Activated CD4-positive, alpha-beta T cell treated with anti-CD3 and anti-CD28 coated beads, Interleukin-2, amount 10 ng/mL, durations not matched to agents 24 days and 14 days (primary cell): ENCODE measurements at places on chromosomes 12 and 14.

DNA sequence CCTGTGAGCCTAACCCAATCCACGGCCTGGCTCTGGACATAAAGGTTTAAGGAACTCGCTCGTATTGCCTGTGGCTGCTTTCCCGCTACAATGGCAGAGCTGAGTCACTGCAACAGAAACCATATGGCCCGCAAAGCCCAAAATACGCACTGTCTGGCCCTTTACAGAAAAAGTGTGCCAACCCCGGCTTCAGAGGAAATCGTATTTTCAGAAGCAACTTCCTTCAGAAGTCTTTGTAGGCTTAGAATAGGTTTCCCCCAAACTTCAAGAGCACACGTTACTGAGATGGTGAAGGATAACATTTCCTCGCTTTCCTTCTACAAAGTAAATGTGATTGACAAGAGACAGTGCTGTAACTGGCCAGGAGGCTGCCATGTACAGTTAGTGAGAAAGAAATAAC lies 34.8 kb upstream of the TESC start:
- no peaks in the 10 kb centered on the region for H3K36me3 ChIP-seq
- peak overlapping the region; percentile 44 for H3K4me3 ChIP-seq
- peaks cover 18% of the 10 kb centered on the region for H3K4me1 ChIP-seq
- DNase-seq, result peak; percentile 86

- H3K4me3 ChIP-seq, result no peak overlapping the region
- no peaks in the 10 kb centered on the region for H3K27me3 ChIP-seq
- no peaks in the 10 kb centered on the region for H3K4me1 ChIP-seq
- H3K27ac ChIP-seq, result no peak overlapping the region
Observed at GRCh38 chr12:77878901-77879300, 48.2 kb downstream of the NAV3 start.

GRCh38 chr14:31051511-31051910 lies 25.3 kb upstream of the STRN3 start:
- H3K27ac ChIP-seq, result no peak overlapping the region
- H3K27me3 ChIP-seq, result no peaks in the 10 kb centered on the region
- H3K36me3 ChIP-seq, result no peaks in the 10 kb centered on the region
- H3K4me3 ChIP-seq, result no peak overlapping the region
- no peak for DNase-seq

DNA sequence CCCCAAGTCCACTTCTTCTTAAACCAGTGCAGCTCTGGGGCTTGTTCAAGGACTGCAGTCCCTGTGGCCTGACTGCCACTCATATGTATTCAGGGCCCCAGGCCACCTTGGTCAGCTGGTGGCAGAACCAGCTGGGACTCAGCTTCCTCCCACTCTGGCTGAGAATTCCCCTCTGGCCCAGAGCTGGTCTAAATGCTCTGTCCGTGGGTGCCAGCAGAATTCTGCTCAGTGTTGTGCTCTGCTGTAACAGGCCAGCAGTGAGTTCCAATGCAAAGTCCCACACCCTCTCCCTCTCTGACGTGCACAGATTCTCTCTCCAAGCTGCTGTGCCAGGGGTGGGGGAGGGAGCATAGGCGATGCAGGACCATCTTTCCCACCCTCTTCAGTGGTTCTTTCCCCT lies 210.4 kb upstream of the RGS6 start:
- no peak overlapping the region for H3K27ac ChIP-seq
- H3K4me3 ChIP-seq, result no peak overlapping the region
- peaks cover 47% of the 10 kb centered on the region for H3K36me3 ChIP-seq
- DNase-seq, result no peak
- peaks cover 13% of the 10 kb centered on the region for H3K4me1 ChIP-seq

- H3K4me3 ChIP-seq, result no peak overlapping the region
- no peak for DNase-seq
- no peaks in the 10 kb centered on the region for H3K27me3 ChIP-seq
- H3K27ac ChIP-seq, result no peak overlapping the region
- peaks cover 2% of the 10 kb centered on the region for H3K4me1 ChIP-seq
Observed at GRCh38 chr14:22998329-22999012, 11.5 kb downstream of the C14orf93 start.

DNA sequence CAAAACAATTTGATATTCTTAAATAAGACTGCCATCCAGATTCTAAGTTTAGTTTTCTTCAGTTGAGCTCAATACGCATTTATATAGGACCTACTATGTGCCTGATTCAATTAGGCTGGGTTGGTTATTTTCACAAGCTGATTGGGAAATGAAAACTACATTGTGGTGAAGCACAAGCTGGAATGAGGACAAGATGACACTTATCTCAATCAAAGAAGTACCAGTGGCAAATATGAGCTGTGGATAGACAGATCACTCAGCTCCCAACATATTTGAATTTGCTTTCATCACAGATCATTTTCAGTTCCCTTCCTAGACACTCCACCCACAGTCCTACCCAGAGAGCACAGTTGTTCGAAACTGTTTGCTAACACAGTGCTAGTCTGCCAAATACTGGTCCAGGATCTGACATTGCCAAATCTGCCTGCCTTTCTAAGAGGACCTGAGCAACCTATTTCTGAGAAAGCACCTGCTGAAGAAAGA lies 74.7 kb downstream of the LLPH start:
- no peaks in the 10 kb centered on the region for H3K4me1 ChIP-seq
- DNase-seq, result no peak
- peaks cover 11% of the 10 kb centered on the region for H3K27me3 ChIP-seq
- H3K27ac ChIP-seq, result no peak overlapping the region
- no peak overlapping the region for H3K4me3 ChIP-seq
- no peaks in the 10 kb centered on the region for H3K36me3 ChIP-seq

- no peak overlapping the region for H3K4me3 ChIP-seq
- no peak overlapping the region for H3K27ac ChIP-seq
- no peaks in the 10 kb centered on the region for H3K27me3 ChIP-seq
- DNase-seq, result no peak
- no peaks in the 10 kb centered on the region for H3K4me1 ChIP-seq
Observed at GRCh38 chr14:53495846-53496343, 342.8 kb upstream of the DDHD1 start.

- H3K36me3 ChIP-seq, result peaks cover 2% of the 10 kb centered on the region
- no peaks in the 10 kb centered on the region for H3K4me1 ChIP-seq
- no peak for DNase-seq
- no peak overlapping the region for H3K27ac ChIP-seq
Observed at GRCh38 chr12:131920902-131921840, 7.9 kb upstream of the PUS1 start.

GRCh38 chr12:5003025-5003666 lies 40.5 kb upstream of the KCNA5 start:
- no peak overlapping the region for H3K27ac ChIP-seq
- peak; percentile 85 for DNase-seq
- H3K27me3 ChIP-seq, result peaks cover 7% of the 10 kb centered on the region
- no peaks in the 10 kb centered on the region for H3K4me1 ChIP-seq
- H3K4me3 ChIP-seq, result no peak overlapping the region
- H3K36me3 ChIP-seq, result no peaks in the 10 kb centered on the region
